Muscle of back (tissue), 13 donors: ENCODE measurements at places on chromosomes 6 and 20. TPM values are rescaled to one million over a fixed set of nuclear protein-coding genes. Genes with fewer than 3 reads are reported as not detected.

The IP6K3 gene
- polyA plus RNA-seq = 29.0 TPM

The ARMH2 gene
- polyA plus RNA-seq = not detected

The MUC21 gene
- polyA plus RNA-seq = not detected

GRCh38 chr6:138161338-138162110 lies at the start of gene ARFGEF3:
TSS of gene ARFGEF3 (plus strand) at chr6:138161939. CDS start at chr6:138162087, 148 bp downstream.
- no peak for DNase-seq

The LGSN gene
- polyA plus RNA-seq = not detected

The SAMD5 gene
- polyA plus RNA-seq = 3.8 TPM

GRCh38 chr20:33433465-33434234 lies 9.9 kb downstream of the SNTA1 start:
- DNase-seq = peak; percentile 54

- DNase-seq = no peak
Observed at GRCh38 chr6:167127785-167128531, 5.1 kb downstream of the CCR6 start.

The APOM gene
- polyA plus RNA-seq = 4.7 TPM

DNA sequence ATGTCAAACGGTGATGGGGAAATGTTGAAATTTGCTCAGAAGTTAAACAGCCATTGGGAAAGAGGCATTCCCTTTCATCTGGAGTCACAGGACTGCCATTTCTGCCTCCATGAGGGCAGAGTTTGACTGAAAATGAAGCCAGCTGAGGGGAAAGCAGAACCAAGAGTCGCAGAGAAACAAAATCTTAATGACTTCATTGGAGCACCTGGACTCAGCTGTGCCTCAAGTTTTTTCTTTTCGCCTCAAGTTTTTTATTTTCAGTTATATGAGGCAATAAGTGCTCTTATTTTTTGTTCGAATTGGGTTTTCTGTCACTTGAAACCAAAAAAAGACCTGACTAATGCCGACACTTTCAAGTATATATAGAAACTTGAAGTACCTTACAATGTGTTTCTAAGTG lies 161.3 kb downstream of the PKHD1 start:
- DNase-seq = no peak

- no peak for DNase-seq
Observed at GRCh38 chr20:40234593-40234992, 454.4 kb downstream of the MAFB start.

GRCh38 chr20:63162206-63162795 lies 53.6 kb downstream of the YTHDF1 start:
- no peak for DNase-seq
